Bone marrow (tissue), 2 donors: ENCODE measurements at places on chromosomes 6 and 20.

DNA sequence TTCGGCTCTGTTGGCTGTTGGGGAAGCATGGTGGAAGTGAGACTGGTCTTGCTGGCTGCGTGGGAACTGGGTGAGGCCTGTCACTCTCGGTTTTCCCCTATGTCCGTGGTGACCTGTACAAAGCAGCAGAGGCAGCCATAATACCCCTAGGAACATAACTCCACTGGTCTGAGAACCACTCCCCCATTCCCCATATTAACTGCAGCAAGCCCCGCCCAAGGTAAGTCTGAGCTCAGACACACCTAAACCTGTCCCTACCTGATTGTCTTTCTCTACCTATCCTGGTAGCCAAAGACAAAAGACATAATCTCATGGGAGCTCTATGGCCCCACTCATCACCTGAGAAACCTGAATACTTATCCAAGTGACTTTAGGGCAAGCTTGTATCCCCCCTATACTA, 156.3 kb upstream of the PHACTR1 start:
- no peak for DNase-seq

DNA sequence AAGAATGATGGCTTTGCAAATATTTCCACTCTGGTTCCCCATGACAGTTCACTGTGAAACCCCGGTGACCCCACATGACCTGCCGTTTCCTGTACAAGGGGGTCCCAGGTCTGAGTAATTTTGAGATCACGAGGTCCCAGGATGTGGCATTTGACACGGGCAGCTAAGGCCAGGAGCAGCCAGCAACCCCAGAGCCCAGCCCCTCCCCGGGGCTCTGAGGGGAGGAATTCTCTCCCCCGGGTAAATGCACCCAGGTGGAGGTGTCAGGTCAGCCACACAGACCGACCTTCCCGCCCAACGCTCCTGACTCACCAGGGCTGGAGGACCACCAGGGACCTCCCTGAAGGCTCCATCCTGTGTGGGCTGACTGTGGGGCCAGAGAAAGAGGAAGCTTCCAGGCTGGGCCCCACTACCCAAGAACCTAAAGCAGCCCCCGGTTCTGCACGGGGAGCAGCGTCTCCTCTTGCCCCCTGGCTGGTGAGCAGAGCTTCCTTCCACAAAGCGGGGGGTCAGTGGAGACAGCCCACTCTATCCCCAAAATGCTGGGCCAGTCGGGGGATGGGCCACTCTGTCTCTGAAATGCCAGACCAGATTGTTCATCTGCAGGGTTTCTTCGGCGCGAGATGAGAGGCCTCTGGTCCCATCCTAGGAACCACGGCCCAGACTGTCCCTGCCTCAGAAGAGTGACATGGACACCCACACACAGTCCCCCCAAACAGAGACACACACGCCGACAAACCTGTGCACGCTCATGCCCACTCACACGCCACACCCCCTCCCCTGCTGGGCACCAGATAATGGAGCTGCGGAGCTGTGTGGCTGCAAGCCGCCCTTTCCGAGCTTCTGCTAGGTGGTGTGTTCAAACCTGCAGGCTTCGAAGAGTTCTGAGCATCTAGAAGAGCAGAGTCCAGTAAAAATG, 23.4 kb upstream of the SLCO4A1 start:
- peak; percentile 54 for DNase-seq

DNA sequence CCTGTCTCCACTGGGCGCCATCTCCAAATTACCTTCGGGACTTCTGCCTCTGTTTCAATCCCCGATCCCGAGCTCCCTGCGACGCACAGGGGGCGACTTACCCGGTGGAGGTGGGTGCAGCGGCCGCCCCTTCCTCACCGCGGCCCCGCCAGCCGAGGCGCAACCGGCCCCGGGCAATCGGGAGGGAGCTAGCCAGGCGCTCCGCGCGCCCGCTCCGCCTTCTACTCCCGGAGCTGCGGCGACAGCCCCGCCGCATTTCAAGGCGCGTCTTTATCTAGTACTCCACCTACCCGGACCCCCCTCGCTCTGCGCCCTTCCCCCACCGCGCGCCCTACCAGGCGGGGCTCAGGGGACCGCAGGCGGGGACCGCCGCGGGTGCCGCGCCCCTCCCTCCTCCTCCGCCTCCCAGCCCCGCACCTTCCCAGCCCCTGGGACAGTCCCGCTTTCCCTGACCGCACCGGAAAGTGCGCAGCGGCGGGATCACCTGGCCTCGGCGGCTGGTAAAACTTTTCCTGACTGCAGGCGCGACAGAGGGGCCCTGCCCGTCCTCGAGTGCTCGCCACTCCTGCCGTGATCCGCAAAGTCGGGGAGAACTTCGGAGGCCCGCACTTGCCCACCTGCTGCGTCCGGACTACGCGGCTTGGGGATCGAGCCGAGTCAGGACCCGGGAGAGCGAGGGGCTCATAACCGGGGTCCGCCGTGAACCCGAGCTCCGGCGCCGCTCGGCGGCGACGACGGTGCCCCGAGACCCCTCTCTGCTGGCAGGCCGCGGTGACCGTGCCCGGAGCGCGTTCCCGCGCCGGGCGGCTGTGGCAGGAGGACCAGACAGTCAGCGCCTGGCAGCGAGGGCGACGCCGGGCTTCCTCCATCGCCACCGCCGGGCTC, 8.0 kb upstream of the NKX2-2 start:
- DNase-seq, result no peak

GRCh38 chr6:34386316-34387137, 5.9 kb downstream of the NUDT3 start:
- DNase-seq, result no peak

- no peak for DNase-seq
These were observed 12.9 kb upstream of the NKX2-2 start for GRCh38 chr20:21526776-21527175.

GRCh38 chr20:10470276-10470675, 35.2 kb downstream of the SLX4IP start:
- DNase-seq, result no peak
